ENCODE measurements at places on chromosomes 11 and 22.

GRCh38 chr11:72471005-72471898, 36.9 kb upstream of the CLPB start:
- DNase-seq = peak; percentile 72

GRCh38 chr11:72712841-72713240, 38.6 kb upstream of the PDE2A start:
- no peak for DNase-seq

GRCh38 chr11:28537822-28538221, 429.6 kb downstream of the METTL15 start:
- DNase-seq = no peak

DNA sequence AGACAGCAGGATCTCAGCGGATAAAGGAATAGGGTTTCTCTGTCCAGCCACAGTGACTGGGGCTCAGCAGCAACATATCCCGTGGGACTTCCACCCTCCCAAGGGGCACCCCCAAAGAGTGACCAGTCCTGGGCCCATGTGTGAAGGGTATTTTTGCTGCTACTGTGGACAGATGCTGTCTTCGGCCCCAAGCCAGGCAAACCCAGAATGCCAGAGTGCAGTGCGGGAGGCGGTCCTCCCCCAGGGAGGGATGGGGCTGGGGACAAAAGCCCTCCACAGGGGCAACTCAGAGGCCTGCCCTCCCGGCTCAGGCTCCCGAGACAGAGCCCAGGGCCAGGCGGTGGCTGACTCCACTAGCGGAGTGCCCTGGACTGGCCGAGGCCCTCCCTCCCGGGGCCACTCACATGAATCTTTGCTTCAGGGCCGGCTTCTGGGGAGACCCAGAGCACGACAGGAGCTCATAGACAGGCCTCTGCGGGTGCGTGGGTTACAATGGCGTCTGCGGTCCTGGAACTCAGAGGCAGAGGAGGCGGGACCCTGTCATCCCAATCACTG, 34.7 kb upstream of the WNT7B start:
- DNase-seq = no peak

Data from CD4-positive, alpha-beta T cell treated with Interleukin-12 subunit alpha and Interleukin-12 subunit beta, for 1 hour (primary cell).